IPS-NIHi11 (cell line): ENCODE measurements at places on chromosomes 16 and 17.

DNA sequence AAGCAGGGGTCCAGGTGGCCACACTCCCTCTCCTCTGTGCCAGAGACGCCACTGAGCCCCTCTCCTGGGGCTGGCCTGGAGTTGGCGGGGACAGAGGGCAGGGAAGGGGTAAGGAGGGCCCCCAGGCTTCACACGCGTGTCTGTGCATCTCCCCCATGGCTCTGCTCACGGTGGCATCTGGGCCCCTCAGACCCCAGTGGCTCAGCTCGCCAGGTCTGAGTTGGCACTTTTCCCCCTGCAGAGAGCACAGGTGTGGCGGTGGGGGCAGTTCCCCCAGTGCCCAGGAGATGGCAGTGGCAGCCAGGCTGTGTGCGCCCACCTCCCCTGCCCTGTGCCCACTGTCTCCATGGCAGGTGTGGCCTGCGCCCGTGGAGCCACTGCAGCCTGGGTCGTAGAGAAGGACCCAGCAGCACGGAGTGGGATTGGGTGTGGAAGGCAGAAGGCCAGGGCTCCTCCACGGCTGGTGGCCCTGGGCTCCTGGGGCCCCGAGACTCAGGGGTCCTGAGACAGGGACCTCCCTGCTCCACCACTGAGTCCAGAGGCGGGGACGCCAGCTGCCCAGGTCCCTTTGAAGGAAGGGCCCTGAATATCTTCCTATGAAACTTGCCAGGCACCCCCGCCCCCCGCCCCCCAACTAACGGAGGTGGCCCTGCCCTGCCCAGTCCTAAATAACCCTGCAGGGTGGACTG lies 4.3 kb upstream of the APRT start:
- DNase-seq: peak; percentile 68

- DNase-seq: no peak
Observed at GRCh38 chr16:74560912-74561311, 46.0 kb downstream of the GLG1 start.

- no peak for DNase-seq
Observed at GRCh38 chr16:77450790-77451487, 16.1 kb upstream of the ADAMTS18 start.

GRCh38 chr16:47866423-47866822 lies 289.4 kb downstream of the ABCC12 start:
- no peak for DNase-seq

DNA sequence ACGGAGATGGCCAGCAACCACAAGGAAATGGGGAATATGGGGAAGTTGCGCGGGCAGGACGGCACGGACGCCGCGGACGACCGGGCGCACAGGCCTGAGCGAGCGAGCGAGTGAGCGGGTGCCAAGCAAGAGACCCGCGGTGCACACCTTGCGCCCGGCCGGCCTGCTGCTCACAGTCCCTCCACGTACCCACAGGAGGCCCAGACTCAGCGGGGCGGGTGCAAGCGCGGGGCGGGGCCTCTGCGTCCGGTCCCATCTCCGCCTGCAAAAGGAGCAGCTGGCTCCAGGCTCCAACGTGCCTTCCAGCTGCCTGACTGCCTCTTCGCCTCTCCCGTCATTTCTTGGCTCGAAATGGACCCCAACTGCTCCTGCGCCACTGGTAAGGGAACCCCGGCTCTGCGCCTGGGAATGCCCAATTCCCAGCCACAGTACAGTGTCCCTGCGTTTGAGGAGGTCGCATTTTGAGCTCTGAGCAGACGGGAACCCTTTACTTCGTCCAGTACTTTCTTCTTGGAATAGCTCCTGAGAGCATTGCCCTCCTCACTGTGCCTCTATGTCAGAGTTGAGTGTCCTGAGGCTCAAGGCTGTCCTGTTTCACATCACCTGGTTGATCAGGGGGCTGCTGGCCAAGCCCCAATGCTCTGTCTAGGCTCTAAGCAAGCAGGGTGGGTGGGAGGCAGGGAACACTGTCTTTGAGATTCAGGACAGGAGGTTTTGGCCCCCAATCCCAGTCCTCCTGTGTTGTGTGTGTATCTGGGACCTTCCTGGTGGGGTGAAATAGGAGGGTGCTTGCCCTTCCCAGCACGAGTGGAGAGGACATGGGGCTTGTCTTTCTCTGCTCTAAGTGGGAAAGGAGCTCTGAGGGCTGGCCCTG lies 8.1 kb upstream of the MT1E start:
- DNase-seq: no peak

- DNase-seq: no peak
Observed at GRCh38 chr17:71063127-71063526, 893.8 kb downstream of the KCNJ2 start.
